Stomach (tissue), 19 donors: ENCODE measurements at places on chromosomes 4 and X. TPM values are rescaled to one million over a fixed set of nuclear protein-coding genes. Genes with fewer than 3 reads are reported as not detected.
A peak's percentile ranks its signal among the peaks of the same experiment; 100 is the strongest.

ELF2 gene
- 64.8 TPM for total RNA-seq

SHOX gene
- not detected for total RNA-seq

ABHD18 gene
- 27.2 TPM for total RNA-seq

SH3BGRL gene
- total RNA-seq: 154 TPM

DNA sequence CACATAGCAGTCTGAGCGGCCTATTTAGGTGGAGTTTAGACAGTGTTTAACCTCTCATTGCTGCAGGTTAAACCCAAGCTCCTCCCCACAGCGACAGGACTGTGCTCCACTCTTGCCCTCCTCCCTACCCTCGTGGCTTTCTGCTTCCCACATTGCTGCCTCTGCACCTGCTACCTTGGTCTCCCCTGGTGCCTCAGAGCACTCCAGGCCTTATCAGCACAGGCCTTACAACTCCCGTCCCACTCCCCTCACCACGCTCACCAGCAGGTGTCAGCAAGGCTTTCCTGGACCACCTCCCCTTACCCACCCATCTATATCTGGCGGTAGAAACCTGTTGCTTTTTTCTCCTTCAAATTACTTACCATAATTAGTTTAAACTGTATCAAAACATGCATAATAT lies 18.6 kb downstream of the HELT start:
- H3K36me3 ChIP-seq: no peaks in the 10 kb centered on the region
- no peaks in the 10 kb centered on the region for H3K4me1 ChIP-seq

DNA sequence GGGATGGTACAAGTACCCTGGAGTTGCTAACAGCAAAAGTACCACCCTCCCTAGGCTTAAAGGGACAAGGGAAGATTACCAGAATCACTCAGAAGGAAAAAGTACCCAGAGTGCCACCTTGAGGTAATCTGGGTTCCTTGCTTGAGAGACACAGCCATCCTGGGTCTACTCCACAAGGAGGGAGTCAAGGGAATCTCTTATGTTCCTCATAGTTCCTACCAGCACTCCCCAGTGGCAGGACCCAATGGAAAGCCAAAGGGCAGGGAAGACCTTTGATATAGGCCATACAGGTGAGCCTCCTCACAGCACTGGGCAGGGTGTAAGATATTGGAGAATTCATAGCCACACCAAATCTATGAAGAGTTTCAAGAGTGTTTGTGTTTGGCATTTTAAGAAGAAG lies 5.7 kb downstream of the IL2 start:
- peak; percentile 4 for DNase-seq
- no peaks in the 10 kb centered on the region for H3K27me3 ChIP-seq
- no peaks in the 10 kb centered on the region for H3K4me1 ChIP-seq
- H3K27ac ChIP-seq: no peak overlapping the region
- H3K4me3 ChIP-seq: no peak overlapping the region
- no peaks in the 10 kb centered on the region for H3K36me3 ChIP-seq

DNA sequence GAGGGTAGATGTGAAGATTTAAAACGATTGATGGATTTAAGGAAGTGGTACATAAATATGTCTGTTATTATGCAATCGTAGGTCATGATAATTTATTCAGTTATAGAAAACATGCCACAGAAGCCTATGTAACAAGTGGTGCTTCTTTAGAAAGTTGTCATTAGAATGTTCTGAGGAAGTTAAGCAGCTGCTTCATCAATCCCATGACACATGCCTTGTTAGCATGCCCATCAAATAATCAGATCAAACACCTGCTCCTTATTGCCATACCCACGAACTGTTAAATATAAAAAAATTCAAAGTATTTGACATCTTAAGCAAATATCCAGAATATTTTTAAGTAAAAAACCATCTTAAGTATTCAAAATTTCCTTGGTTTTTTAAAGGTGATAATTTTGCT lies 76.4 kb upstream of the MYOZ2 start:
- H3K36me3 ChIP-seq: no peaks in the 10 kb centered on the region
- H3K4me1 ChIP-seq: no peaks in the 10 kb centered on the region
- H3K27ac ChIP-seq: no peak overlapping the region
- no peak for DNase-seq
- H3K4me3 ChIP-seq: no peak overlapping the region

DNA sequence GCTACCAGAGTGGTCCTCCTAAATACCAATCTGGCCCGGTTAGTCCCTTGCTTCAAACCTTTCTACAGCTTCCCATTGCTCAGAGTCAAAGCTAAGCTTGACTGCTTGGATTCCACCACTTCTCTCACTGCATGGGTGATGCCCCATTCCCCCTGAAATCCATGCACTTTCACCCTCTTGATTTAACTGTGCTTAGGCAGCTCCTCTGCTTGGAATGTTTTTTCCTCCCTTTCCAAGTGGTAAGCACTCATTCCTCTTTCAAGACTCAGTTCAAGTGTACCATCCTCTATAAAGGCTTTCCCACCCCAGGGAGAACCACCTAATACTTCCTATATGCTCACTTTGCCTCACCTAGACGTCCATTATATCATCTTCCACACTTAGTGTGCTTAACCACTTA lies 49.1 kb downstream of the SMC1A start:
- no peaks in the 10 kb centered on the region for H3K4me1 ChIP-seq
- no peak for DNase-seq
- H3K4me3 ChIP-seq: no peak overlapping the region
- no peaks in the 10 kb centered on the region for H3K27me3 ChIP-seq

GRCh38 chr4:55172694-55173287 lies 47.4 kb upstream of the KDR start:
- H3K36me3 ChIP-seq: no peaks in the 10 kb centered on the region
- H3K4me1 ChIP-seq: no peaks in the 10 kb centered on the region
- DNase-seq: peak; percentile 26

DNA sequence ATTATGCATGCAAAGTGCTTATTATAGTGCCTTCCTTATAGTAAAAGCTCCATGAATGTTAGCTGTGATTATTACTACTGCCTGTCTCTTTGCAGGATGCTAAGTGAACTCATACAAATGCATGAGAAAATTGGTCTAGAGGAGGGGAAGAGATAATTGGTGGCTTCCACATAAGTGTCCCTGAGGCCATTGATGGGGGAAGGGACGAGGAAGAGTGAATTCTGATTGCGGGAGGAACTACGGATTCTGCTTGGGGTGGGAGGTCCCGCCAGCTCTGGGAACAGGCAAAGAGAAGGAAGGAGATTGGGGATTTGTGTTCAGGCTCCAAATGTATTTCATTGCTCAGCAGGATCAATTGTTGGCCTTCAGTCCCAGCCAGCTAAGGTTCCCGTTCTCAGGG lies 11.6 kb upstream of the ARHGAP36 start:
- H3K27ac ChIP-seq: no peak overlapping the region
- no peaks in the 10 kb centered on the region for H3K36me3 ChIP-seq

GRCh38 chrX:35728481-35728880 lies 69.7 kb upstream of the MAGEB16 start:
- no peak overlapping the region for H3K27ac ChIP-seq
- H3K4me1 ChIP-seq: no peaks in the 10 kb centered on the region
- H3K36me3 ChIP-seq: no peaks in the 10 kb centered on the region
- H3K4me3 ChIP-seq: no peak overlapping the region
- DNase-seq: no peak
- H3K27me3 ChIP-seq: no peaks in the 10 kb centered on the region

DNA sequence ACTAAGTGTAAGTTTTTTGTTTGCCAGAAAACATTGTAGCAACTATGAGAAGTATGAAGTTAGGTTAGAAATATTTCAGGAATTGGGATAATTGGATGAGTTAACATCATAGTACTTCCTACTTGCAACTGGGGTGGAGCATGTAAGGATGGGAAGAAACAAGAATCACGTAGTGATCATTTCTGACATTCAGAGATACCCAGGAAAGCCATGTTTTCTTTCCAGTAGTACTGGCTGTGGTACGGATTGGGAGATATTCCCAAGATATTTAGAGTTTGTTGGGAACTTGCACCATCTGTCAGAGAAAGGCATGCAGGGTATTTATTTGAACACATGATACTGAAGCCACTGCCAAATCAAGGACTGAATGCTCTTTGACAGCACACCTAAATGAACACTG lies 87.6 kb upstream of the SLC4A4 start:
- H3K27me3 ChIP-seq: no peaks in the 10 kb centered on the region
- no peak overlapping the region for H3K4me3 ChIP-seq
- H3K4me1 ChIP-seq: peaks cover 16% of the 10 kb centered on the region
- H3K36me3 ChIP-seq: no peaks in the 10 kb centered on the region
- DNase-seq: no peak
